CD4-positive, alpha-beta memory T cell (primary cell): ENCODE measurements at places on chromosomes 5 and 9. TPM values are rescaled to one million over a fixed set of nuclear protein-coding genes. Genes with fewer than 3 reads are reported as not detected.

GRCh38 chr5:53243403-53243802 lies 133.8 kb upstream of the MOCS2 start:
- no peaks in the 10 kb centered on the region for H3K36me3 ChIP-seq
- H3K27ac ChIP-seq = no peak overlapping the region
- no peak for DNase-seq

- no peak overlapping the region for H3K4me3 ChIP-seq
- H3K27ac ChIP-seq = no peak overlapping the region
- DNase-seq = no peak
- no peaks in the 10 kb centered on the region for H3K36me3 ChIP-seq
Observed at GRCh38 chr9:16062542-16063240, 509.8 kb downstream of the CCDC171 start.

- no peak overlapping the region for H3K27ac ChIP-seq
- no peaks in the 10 kb centered on the region for H3K4me1 ChIP-seq
- H3K36me3 ChIP-seq = no peaks in the 10 kb centered on the region
- no peak overlapping the region for H3K4me3 ChIP-seq
Observed at GRCh38 chr5:38329132-38329715, 70.9 kb downstream of the EGFLAM start.

GRCh38 chr9:87878989-87879511 lies 3.6 kb upstream of the SPATA31E1 start:
- no peak overlapping the region for H3K27ac ChIP-seq
- H3K4me3 ChIP-seq = no peak overlapping the region
- H3K4me1 ChIP-seq = no peaks in the 10 kb centered on the region
- no peak for DNase-seq

The SOHLH1 gene
- not detected for total RNA-seq

DNA sequence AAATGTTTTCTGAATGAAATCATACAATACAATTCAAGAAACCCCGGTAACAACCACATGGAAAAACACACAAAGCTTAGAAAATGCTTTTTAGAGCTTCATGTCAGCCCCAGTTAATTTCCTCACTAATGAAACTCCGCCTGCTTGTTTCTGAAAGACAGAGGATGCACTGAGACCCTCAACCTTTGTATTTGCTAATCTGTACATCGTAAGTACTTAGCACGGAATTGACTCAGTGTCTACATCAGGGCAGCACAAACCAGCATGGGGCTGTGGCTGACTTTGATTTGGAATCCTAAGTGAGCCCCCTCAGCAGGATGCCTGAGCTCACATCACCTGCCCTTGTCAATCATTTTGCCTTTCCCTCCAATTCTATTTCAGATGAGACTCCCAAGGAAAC lies 499.1 kb upstream of the MPDZ start:
- H3K4me3 ChIP-seq = no peak overlapping the region
- no peaks in the 10 kb centered on the region for H3K27me3 ChIP-seq
- no peak overlapping the region for H3K27ac ChIP-seq
- DNase-seq = no peak
- no peaks in the 10 kb centered on the region for H3K36me3 ChIP-seq

DNA sequence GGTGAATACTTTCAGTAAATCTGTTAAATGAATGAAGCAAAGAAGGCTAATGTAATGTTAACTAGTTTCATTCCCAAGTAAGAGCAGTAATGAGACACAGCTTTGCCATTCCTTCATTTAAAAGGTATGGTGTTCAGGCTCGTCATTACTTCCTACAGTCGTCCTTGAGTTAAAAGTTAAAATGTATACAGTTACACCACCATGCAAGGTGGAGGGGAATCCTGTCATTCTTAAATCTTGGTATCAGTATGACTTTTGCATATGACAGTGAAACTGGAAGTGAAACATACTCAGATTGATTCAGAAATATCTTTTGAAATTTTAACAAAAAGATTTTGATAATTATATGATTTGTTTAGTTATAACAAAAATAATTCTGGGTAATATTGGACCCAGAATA lies 25.9 kb downstream of the MTRR start:
- peaks cover 79% of the 10 kb centered on the region for H3K36me3 ChIP-seq
- no peak overlapping the region for H3K27ac ChIP-seq
- peaks cover 6% of the 10 kb centered on the region for H3K4me1 ChIP-seq
- H3K4me3 ChIP-seq = no peak overlapping the region

The HSD17B4 gene
- 60.2 TPM for total RNA-seq

- no peak overlapping the region for H3K4me3 ChIP-seq
- no peaks in the 10 kb centered on the region for H3K36me3 ChIP-seq
- DNase-seq = no peak
- H3K27ac ChIP-seq = no peak overlapping the region
- no peaks in the 10 kb centered on the region for H3K4me1 ChIP-seq
Observed at GRCh38 chr5:17367256-17367840, 130.7 kb upstream of the TAF11L2 start.

GRCh38 chr5:33684496-33685159 lies 207.2 kb downstream of the ADAMTS12 start:
- H3K27me3 ChIP-seq = no peaks in the 10 kb centered on the region
- no peak overlapping the region for H3K27ac ChIP-seq
- no peak overlapping the region for H3K4me3 ChIP-seq
- no peak for DNase-seq
- H3K36me3 ChIP-seq = no peaks in the 10 kb centered on the region

GRCh38 chr9:117135501-117136098 lies 279.3 kb downstream of the ASTN2 start:
- DNase-seq = no peak
- no peak overlapping the region for H3K4me3 ChIP-seq
- H3K36me3 ChIP-seq = no peaks in the 10 kb centered on the region
- H3K4me1 ChIP-seq = no peaks in the 10 kb centered on the region
- no peak overlapping the region for H3K27ac ChIP-seq

- no peak for DNase-seq
- no peaks in the 10 kb centered on the region for H3K27me3 ChIP-seq
- H3K4me1 ChIP-seq = no peaks in the 10 kb centered on the region
- H3K27ac ChIP-seq = no peak overlapping the region
Observed at GRCh38 chr5:1826235-1826980, 25.2 kb downstream of the NDUFS6 start.

GRCh38 chr5:142977363-142978051 lies 207.3 kb downstream of the ARHGAP26 start:
- DNase-seq = peak; percentile 82
- H3K4me1 ChIP-seq = peaks cover 69% of the 10 kb centered on the region
- peak overlapping the region; percentile 42 for H3K27ac ChIP-seq
- H3K4me3 ChIP-seq = no peak overlapping the region
- H3K36me3 ChIP-seq = no peaks in the 10 kb centered on the region

The IL4 gene
- not detected for total RNA-seq

The ARHGEF39 gene
- total RNA-seq = not detected

The CCL28 gene
- 14.6 TPM for total RNA-seq

The INSL6 gene
- not detected for total RNA-seq

The LRRC26 gene
- not detected for total RNA-seq

The PANK3 gene
- 57.3 TPM for total RNA-seq

- no peaks in the 10 kb centered on the region for H3K27me3 ChIP-seq
- no peak for DNase-seq
- no peak overlapping the region for H3K27ac ChIP-seq
- no peak overlapping the region for H3K4me3 ChIP-seq
- no peaks in the 10 kb centered on the region for H3K4me1 ChIP-seq
- H3K36me3 ChIP-seq = no peaks in the 10 kb centered on the region
Observed at GRCh38 chr5:136073714-136074529, 45.1 kb downstream of the TGFBI start.

The C9orf153 gene
- total RNA-seq = 0.87 TPM
